ENCODE measurements at places on chromosomes 5 and 9.

DNA sequence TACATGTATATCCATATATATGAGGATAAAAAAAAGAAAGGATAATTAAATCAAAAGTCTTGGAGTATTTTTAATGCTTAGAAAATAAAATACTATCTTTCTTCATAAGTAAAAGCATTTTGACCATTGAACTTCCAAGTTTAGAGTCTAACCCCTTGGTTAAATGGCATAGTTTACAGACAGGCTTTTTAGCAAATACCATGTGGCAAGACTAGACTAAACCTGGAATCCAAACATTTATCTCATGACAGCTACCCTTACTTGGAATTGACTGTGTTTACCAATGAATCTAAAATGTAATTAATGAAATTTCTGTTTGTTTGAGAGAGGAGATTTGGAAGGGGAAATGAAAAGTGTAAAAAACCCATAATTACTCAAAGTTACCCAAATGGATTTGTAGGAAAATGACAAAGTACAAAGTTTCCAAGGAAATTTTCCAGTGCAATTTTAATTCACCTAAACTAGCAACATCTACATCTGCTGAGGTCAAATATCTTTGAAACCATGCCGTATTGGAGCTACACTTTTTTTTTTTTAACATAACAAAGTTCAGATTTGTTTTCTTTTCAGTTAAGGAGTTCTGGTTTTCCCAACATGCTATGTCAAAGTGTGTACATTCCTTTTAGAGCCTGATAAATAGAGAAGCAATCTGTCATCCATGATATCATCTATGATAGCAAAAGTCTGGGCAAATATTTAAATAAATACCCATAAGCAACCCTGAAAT, 272.1 kb upstream of the DAB2 start:
- DNase-seq, result no peak

- DNase-seq, result no peak
Observed at GRCh38 chr5:85375525-85375924, 990.8 kb upstream of the EDIL3 start.

- no peak for DNase-seq
Observed at GRCh38 chr9:128899566-128900322, 17.8 kb downstream of the LRRC8A start.

- DNase-seq, result no peak
Observed at GRCh38 chr5:1193591-1193985, 7.8 kb upstream of the SLC6A19 start.

DNA sequence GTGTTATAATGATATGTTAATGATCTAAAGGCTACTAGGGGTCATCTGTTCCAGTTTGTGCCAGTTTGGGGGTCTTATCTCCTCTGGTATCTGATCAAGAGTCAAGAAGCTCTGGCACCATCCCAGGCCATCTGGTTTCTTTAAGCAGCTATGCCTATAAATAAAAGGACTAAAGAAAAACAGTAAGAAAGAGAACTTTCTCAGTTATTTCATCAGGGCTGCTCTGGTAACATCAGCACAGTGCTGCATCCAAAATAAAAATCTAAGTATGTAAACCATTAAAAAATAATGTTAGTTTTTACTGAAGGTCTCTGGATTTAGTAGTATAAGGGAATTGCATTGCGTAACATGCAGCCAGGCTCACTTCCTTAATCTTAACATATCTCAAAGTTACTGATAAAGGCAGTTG, 185.0 kb downstream of the NR2F1-AS1 start:
- DNase-seq, result no peak

Data from HAP-1 (cell line).